ENCODE measurements at places on chromosomes 5 and 9.

- DNase-seq, result no peak
Measured at GRCh38 chr9:102550266-102550665, 444.9 kb upstream of the CYLC2 start.

GRCh38 chr5:113302120-113302519 lies 132.7 kb downstream of the TSSK1B start:
- DNase-seq, result no peak

GRCh38 chr9:114001794-114002261 lies 76.3 kb downstream of the AMBP start:
- DNase-seq, result no peak

GRCh38 chr5:36887532-36887931 lies 11.0 kb downstream of the NIPBL start:
- DNase-seq, result no peak

- no peak for DNase-seq
Measured at GRCh38 chr5:73625372-73625943, 538 bp upstream of the ARHGEF28 start.

DNA sequence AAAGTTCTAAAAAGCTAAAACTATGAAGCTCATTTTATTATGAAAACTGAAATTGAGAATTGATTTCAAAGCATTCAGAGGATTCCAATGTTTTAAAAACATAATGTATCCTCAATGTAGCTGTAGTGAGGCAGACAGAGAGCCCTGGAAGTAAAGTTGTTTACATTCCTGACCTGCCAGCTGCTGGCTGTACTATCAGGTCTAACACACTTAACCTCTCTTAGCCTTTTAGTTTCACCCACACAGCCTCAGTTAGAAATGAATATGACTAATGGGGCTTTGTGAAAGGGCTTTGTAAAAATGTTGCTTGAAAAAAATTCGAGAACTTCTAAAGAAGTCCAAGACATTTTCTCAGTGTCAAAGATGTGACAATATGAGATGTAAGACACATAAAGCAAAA lies 122.6 kb downstream of the FBXL17 start:
- no peak for DNase-seq

DNA sequence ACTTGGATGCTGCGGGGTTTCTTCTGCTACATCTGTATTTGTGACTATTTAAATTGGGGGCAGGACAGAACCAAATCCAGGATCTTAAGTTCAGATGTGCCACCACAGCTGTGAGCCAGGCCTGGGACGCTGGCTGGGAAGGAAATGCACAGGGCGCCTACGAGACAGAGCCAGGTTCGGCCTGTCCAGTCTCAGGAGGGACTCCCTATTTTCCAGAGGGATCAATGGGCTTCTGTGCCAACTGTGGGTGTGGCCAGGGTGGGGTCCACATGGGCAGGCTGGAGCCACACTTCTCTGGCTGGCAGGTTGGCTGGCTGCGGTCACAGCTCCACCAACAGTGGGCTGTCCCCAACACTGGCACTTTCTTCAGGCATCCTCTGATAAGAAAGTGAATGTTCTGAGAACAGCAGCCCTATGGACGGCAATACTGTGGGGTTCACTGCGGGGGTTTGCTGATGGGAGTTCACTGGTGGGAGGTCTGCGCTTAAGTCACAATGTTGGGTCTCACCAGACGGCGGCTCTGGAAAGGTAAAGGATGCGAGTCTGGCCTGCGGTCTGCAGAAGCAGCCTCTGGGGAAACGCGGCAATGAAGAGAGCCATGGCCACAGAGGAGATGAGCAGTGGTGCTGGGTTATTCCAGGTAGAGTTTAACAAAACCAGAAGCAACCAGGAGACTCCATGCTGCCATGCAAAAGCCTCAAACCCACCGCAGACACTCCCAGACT lies 78.1 kb downstream of the DAP start:
- DNase-seq, result no peak

- DNase-seq, result no peak
Measured at GRCh38 chr9:3553076-3553765, 27.4 kb upstream of the RFX3 start.

GRCh38 chr5:157563929-157564716 lies 11.5 kb downstream of the ADAM19 start:
- no peak for DNase-seq

GRCh38 chr5:177482359-177482795 lies 8.9 kb upstream of the DBN1 start:
- DNase-seq, result no peak

DNA sequence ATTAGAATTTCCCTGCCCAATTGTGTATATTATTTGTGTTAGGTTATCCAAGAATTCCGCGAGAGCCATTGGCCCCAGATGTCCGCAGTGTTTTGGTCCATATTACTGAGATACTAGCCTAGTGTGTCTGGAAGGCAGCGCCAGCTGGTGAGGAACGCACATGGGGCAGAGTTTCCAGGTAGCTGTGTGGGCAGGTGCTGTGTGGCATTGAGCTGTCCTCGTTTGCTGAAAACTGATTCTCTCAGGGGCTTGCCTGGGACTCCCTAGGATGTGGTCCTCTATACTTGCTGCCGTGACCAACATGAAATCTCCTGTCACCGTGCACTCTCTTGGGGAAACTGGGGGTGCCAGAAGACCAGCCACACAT lies 288.7 kb downstream of the FANCC start:
- DNase-seq, result no peak
